ENCODE measurements at places on chromosomes 4 and X.

GRCh38 chrX:22652596-22652995 lies 347.2 kb upstream of the DDX53 start:
- DNase-seq = no peak

GRCh38 chr4:83629945-83630721 lies 94.2 kb downstream of the GPAT3 start:
- no peak for DNase-seq

GRCh38 chrX:46117234-46117633 lies 428.0 kb downstream of the ZNF674 start:
- DNase-seq = no peak

GRCh38 chrX:23764188-23764984 lies 18.6 kb upstream of the SAT1 start:
- DNase-seq = no peak

DNA sequence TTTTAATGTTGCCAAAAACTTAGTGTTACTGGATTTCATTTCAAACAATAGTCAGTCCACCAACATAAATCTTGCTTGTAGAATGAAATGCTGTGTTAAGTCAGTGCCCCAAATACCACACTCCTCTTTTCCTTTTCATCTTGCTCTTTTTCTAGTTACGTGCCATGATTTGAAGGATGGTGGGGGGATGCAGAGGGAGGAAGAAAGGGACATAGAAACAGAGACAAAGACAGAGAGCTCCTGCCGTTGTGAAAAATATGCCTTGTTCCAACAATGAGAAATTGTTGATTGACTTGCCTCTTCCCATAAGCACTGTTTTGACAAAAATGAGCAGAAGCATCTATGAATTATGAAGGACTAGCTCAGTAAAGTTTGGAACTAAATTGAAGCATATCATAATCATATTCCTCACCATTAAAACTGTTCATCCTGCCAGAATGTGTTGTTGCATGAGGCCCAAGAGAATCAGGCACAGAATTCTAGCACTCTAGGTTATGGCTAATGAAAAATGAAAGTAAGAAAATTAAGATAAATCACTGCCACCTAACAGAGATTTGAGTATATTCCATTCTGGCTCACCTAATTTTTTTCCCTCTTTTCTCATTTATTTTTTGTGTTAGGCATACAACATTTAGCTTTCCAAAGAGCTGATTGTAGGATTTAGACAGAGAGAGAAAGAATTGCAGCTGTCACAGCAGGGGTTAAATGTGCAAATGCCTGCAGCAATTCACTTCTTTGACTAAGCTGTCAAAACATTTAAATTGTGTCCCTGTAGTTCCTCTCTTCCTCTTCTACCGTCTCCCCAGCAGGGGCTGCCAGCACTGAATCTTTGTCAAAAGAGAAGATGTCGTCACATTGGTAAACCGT lies 111.6 kb upstream of the PTPN13 start:
- no peak for DNase-seq

DNA sequence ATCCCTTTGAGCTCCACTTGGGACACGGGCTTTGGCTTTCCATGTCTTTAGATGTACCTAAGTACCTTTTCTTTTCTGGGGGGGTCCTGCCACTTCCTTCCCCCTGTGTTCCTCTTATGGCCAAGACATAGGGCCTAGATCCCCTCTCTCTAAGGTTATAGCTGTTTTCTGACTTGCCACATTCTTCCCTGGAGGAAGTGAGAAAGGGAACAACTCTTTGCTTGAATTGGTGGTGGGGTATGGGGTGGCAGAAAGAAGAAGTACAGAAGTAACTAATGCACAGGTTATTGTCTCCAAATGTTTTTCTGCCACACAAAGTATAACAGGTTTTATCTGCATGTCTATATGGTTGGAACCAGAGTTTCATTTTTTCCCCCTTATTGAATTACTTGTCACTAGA lies 29.7 kb upstream of the DIPK2B start:
- no peak for DNase-seq

DNA sequence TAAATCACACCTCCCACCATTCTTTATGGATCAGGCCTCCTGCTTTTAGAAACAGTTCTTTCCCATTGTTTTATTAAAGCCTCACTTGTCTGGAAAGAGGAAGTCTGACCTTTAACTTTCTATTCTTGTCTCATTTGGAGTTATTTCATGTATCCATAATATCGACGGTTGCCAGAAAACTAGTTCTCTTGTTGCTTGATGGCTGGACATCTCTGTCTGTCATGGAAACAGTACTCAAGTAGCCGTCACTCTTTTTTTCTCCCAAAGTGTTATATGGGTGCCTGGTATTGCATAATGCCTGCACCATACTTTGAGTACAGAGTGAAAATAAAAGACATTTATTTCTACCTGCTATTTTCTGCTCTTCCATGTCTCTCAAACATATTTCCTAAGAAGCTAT lies 61.4 kb downstream of the PHEX start:
- DNase-seq = no peak

GRCh38 chr4:35934320-35934981 lies 309.9 kb downstream of the ARAP2 start:
- DNase-seq = no peak

- no peak for DNase-seq
These were observed 10.3 kb downstream of the SPATA4 start for GRCh38 chr4:176185051-176185450.

DNA sequence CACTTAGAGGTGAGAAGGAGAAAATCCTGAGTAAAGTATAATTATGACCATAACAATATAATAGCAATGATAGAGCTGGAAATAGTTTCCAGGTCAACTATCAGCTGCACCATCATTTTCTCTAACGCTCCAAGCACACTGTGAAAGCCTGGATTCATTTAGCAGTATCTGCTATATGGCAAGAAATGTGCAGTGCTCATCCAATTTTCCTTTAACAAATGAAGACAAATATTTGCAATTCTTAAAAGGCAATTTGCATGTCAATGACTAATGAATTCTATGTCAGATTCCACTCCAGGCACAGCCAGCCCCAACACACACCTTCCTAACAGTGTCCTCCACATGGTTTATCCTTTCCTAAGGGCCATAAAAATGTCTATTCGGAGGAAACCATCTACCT lies 12.7 kb downstream of the PRSS12 start:
- no peak for DNase-seq
